Esophagus muscularis mucosa (tissue), 4 donors: ENCODE measurements at places on chromosomes 3 and 15.

GRCh38 chr3:149959443-149959842 is 11.3 kb downstream of the PFN2 start:
- DNase-seq, result no peak

GRCh38 chr3:136819731-136820679 is 1.1 kb downstream of the SLC35G2 start:
- no peak for DNase-seq

GRCh38 chr3:130828948-130829947 is 64.6 kb upstream of the ATP2C1 start:
- no peak for DNase-seq

- DNase-seq, result peak; percentile 62
These were observed 70.8 kb upstream of the PSMD6 start for GRCh38 chr3:64093825-64094712.
